HFFc6 (cell line): ENCODE measurements at places on chromosomes 4 and X.
A peak's percentile ranks its signal among the peaks of the same experiment; 100 is the strongest.

DNA sequence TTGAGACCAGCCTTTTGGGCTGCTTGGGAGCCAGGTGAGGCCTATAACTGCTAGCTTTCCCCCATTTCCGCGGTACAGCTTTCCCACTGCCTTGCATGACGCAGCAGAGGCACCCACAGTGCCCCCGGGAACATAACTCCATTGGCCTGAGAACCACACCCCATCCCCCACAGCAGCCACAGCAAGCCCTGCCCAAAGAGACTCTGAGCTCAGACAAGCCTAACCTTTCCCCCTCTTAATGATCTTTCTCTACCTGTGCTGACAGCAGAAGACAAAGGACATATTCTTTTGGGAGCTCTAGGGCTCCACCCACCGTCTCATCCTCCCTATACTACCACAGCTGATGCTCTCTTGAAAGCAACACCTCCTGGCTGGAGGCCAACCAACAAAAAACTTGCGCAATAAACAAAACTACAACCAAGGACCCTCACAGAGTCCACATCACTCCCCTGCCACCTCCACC, 114.8 kb downstream of the FANCB start:
- H3K27me3 ChIP-seq = no peaks in the 10 kb centered on the region; the same call in none of the 2 replicates
- no peak overlapping the region for H3K4me3 ChIP-seq
- H3K4me1 ChIP-seq = 0 out of 2 replicates have a peak, but pooled peaks cover 5% of the 10 kb centered on the region
- H3K36me3 ChIP-seq = no peaks in the 10 kb centered on the region; the same call in 1 of the 2 replicates

DNA sequence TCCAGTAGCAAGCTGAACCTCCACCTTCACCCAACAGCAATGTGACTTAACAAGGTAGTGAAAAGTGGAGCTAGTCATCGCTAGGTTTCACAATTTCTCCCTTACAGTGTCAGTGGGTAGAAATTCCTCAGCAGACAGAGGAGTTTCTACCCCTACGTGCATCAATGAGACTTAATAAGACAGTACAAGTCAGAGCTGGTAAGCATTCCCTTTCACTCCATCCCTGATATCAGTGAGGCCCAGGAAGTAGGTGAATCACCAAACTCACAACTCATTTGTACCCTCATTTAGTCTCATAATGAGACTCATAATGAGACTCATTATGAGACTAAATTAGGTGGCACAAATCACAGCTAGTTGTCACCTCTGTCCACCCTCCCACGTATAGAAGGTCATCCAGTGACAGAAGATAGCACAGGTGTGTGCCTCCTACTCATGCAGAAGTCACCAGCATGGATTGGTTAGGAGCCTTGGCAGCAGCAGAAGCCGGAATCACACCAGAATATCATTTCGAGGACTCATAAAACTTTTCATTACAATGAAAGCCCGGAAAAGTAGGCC, 50.8 kb upstream of the NUDT10 start:
- H3K27me3 ChIP-seq = no peaks in the 10 kb centered on the region
- H3K36me3 ChIP-seq = no peaks in the 10 kb centered on the region
- H3K4me3 ChIP-seq = no peak overlapping the region
- H3K4me1 ChIP-seq = no peaks in the 10 kb centered on the region
- H3K27ac ChIP-seq = no peak overlapping the region
- no peak for DNase-seq

DNA sequence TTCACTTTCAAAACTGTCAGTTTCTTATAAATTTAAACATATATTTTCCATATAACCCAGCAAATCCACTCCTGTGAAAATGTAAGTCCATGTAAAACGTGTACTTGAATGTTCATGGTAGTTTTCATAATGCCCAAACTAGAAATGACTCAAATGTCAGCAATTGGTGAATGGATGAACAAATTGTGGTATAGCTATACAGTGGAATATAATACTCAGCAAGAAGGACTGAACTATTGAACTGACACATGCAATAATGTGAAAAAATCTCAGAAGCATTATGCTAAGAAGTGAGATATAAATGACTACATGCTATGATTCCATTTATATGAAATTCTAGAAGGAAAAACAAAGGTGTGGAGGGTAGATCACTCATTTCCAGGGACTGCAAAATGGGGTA, 52.2 kb downstream of the USP53 start:
- peaks cover 2% of the 10 kb centered on the region; the same call in 1 of the 2 replicates for H3K27me3 ChIP-seq
- H3K27ac ChIP-seq = no peak overlapping the region
- peaks cover 30% of the 10 kb centered on the region for H3K36me3 ChIP-seq
- no peak for DNase-seq

DNA sequence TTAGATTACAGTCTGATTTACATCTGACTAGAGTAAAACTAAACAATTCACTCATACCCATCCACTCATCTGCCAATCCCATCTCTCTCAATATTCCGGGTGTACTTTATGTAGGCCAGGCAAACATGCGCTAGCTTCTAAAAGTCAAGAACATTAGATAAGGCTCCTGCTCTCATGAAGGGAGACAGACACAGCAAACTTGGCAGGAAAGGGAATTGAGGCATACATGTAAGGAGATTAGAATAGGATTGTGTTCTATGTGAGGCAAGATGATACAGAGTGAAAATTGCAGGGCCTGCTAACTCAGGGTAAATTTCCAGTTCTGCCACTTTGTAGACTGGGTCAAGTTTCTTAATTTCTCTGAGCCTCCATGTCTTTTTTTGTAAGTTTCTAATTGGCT, 135.8 kb downstream of the CDS1 start:
- no peak for DNase-seq
- H3K4me3 ChIP-seq = no peak overlapping the region
- H3K4me1 ChIP-seq = no peaks in the 10 kb centered on the region
- peaks cover 26% of the 10 kb centered on the region for H3K36me3 ChIP-seq
- H3K27ac ChIP-seq = no peak overlapping the region
- no peaks in the 10 kb centered on the region for H3K27me3 ChIP-seq

GRCh38 chrX:48493890-48494364, 14.9 kb upstream of the PORCN start:
- H3K4me3 ChIP-seq = no peak overlapping the region
- DNase-seq = peak; percentile 35
- H3K4me1 ChIP-seq = peaks cover 51% of the 10 kb centered on the region
- H3K36me3 ChIP-seq = no peaks in the 10 kb centered on the region
- H3K27me3 ChIP-seq = peaks cover 3% of the 10 kb centered on the region
- no peak overlapping the region for H3K27ac ChIP-seq

- no peaks in the 10 kb centered on the region for H3K36me3 ChIP-seq
- no peak for DNase-seq
- no peak overlapping the region for H3K27ac ChIP-seq
- H3K4me1 ChIP-seq = no peaks in the 10 kb centered on the region
Measured at GRCh38 chrX:42585842-42586621, 191.9 kb downstream of the PPP1R2C start.

DNA sequence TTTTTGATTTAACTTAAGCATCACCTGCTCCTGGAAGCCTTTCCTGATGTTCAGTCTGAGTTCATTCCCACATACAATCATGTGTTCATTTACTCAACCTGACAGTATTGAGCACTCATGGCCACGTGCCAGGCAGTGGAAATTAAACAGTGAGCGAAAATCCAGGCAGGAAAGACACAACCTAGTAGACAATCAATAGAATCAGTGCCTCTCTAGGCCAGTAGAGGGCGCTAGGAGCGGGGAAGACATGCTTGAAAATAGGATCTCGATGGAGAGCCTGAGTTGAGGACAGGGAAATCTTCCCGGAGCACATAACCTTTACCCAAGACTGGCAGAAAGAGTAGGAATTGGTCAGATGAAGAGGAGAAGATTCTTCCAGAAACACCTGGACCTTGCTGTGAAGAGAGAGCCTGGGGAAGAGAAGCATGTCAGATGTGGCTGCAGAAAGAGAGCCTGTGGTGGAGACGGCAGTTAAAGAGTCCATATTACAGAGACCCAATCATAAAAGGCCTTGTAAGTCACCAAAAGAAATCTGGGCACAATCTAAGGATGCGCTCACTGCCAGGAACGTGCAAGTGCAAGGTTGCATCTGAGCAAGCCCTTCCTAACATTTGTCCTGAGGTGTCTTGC, 103.5 kb downstream of the LDB2 start:
- peaks cover 10% of the 10 kb centered on the region for H3K36me3 ChIP-seq
- peak overlapping the region; percentile 50 for H3K27ac ChIP-seq
- DNase-seq = peak; percentile 64
- H3K27me3 ChIP-seq = no peaks in the 10 kb centered on the region; the same call in 1 of the 2 replicates
- H3K4me1 ChIP-seq = peaks cover 15% of the 10 kb centered on the region

GRCh38 chr4:141464366-141464765, 172.0 kb upstream of the IL15 start:
- H3K4me3 ChIP-seq = no peak overlapping the region
- peaks cover 46% of the 10 kb centered on the region for H3K4me1 ChIP-seq
- no peak for DNase-seq

- H3K4me1 ChIP-seq = no peaks in the 10 kb centered on the region
- no peak overlapping the region for H3K27ac ChIP-seq
- H3K27me3 ChIP-seq = no peaks in the 10 kb centered on the region
- H3K36me3 ChIP-seq = no peaks in the 10 kb centered on the region
- DNase-seq = no peak
Measured at GRCh38 chrX:87468941-87469340, 48.7 kb upstream of the KLHL4 start.

- no peak for DNase-seq
- peaks cover 14% of the 10 kb centered on the region for H3K4me1 ChIP-seq
- H3K27me3 ChIP-seq = no peaks in the 10 kb centered on the region; the same call in 1 of the 2 replicates
- H3K4me3 ChIP-seq = no peak overlapping the region
- no peaks in the 10 kb centered on the region for H3K36me3 ChIP-seq
Measured at GRCh38 chr4:80967346-80967745, 63.2 kb upstream of the BMP3 start.

GRCh38 chr4:36235306-36235705, 9.0 kb downstream of the ARAP2 start:
- no peak overlapping the region for H3K4me3 ChIP-seq
- H3K27me3 ChIP-seq = peaks cover 2% of the 10 kb centered on the region; the same call in 1 of the 2 replicates
- H3K36me3 ChIP-seq = no peaks in the 10 kb centered on the region
- DNase-seq = no peak
- no peak overlapping the region for H3K27ac ChIP-seq

- no peak overlapping the region for H3K27ac ChIP-seq
- DNase-seq = peak; percentile 12
- no peaks in the 10 kb centered on the region; the same call in 1 of the 2 replicates for H3K4me1 ChIP-seq
- no peak overlapping the region for H3K4me3 ChIP-seq
- H3K36me3 ChIP-seq = peaks cover 6% of the 10 kb centered on the region
Measured at GRCh38 chr4:147110473-147111367, 165.1 kb upstream of the TTC29 start.

GRCh38 chr4:167890226-167890625, 202.1 kb upstream of the ANXA10 start:
- no peak overlapping the region for H3K4me3 ChIP-seq
- DNase-seq = no peak
- H3K4me1 ChIP-seq = peaks cover 19% of the 10 kb centered on the region; the same call in 1 of the 2 replicates
- H3K27ac ChIP-seq = no peak overlapping the region

DNA sequence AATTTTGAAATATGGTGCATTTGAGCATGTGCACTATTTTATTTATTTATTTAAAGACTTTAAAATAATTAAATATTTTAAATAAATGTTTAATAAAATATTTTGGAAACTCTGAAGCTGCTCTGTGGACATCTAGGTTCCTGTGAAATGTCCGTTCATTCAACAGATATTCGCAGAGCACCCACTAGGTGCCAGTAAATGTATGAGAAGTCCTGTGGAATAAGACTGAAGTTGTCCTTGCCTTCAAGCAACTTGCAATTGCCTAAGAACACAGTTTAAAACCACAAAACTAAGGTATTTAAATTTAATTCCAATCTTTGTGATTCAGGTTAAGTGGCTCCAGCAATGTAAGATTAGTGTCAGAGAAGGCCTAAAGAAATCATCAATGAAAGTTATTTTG, 306.7 kb downstream of the GBA3 start:
- H3K27ac ChIP-seq = no peak overlapping the region
- no peak for DNase-seq
- H3K4me1 ChIP-seq = no peaks in the 10 kb centered on the region
- no peaks in the 10 kb centered on the region; the same call in 1 of the 2 replicates for H3K27me3 ChIP-seq
